ENCODE measurements at places on chromosomes 3 and 15. TPM values are rescaled to one million over a fixed set of nuclear protein-coding genes. Genes with fewer than 3 reads are reported as not detected.
A peak's percentile ranks its signal among the peaks of the same experiment; 100 is the strongest.

The C3orf22 gene
- 0.09 TPM for polyA plus RNA-seq

The HRG gene
- polyA plus RNA-seq, result 2.2 TPM

The ARHGAP31 gene
- polyA plus RNA-seq, result 14.2 TPM

The RLBP1 gene
- not detected for polyA plus RNA-seq

The NR2E3 gene
- 0.34 TPM for polyA plus RNA-seq

The DUOXA2 gene
- not detected for polyA plus RNA-seq

The EBLN2 gene
- 2.7 TPM for polyA plus RNA-seq

- DNase-seq, result no peak
Observed at GRCh38 chr3:107142171-107142570, 235.1 kb upstream of the CCDC54 start.

DNA sequence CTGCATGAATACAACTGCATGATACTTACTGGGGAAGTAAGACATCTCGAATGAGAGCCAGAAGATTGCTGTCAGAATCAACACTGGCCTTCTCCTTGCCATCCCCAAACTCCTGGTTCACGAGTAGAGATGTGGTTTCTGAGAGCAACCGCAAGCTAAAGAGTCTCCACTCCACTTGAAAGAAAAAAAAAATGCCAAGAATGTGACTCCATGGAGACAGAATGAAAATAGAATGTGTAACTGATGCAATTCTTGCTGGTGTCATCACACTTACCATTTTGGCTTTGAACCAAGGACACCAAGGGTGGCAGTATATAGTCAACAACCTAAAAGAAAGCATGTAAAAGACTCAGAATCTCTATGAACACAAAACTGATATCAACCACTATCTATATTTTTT is 280.4 kb downstream of the ULK4 start:
- DNase-seq, result no peak

DNA sequence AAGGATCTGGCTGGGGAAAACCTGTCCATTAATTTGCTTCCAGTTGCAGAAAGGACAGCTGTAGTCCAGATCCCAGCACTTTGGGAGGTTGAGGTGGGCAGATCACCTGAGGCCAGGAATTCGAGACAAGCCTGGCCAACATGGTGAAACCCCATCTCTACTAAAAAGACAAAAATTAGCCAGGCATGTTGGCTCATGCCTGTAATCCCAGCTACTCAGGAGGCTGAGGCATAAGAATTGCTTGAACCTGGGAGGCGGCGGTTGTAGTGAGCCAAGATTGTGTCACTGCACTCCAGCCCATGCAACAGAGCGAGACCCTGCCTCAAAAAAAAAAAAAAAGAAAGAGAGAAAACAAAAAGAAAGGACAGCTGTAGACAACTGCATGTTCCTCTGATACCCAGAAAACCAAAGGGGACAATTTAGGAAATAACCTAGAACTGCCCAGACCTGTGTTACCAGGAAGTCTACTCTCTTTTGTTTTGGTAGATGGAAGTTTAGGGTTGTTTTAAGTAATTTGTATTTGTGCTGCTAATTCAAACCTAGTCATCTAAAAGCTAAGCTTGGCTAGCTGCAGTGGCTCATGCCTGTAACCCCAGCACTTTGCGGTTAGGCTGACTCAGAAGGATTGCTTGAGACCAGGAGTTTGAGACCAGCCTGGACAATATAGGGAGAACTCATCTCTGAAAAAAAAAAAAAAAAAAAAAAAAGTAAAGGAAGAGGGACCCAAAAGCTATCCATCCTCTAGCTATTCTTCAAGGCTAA is 22.7 kb downstream of the EXD1 start:
- DNase-seq, result no peak

DNA sequence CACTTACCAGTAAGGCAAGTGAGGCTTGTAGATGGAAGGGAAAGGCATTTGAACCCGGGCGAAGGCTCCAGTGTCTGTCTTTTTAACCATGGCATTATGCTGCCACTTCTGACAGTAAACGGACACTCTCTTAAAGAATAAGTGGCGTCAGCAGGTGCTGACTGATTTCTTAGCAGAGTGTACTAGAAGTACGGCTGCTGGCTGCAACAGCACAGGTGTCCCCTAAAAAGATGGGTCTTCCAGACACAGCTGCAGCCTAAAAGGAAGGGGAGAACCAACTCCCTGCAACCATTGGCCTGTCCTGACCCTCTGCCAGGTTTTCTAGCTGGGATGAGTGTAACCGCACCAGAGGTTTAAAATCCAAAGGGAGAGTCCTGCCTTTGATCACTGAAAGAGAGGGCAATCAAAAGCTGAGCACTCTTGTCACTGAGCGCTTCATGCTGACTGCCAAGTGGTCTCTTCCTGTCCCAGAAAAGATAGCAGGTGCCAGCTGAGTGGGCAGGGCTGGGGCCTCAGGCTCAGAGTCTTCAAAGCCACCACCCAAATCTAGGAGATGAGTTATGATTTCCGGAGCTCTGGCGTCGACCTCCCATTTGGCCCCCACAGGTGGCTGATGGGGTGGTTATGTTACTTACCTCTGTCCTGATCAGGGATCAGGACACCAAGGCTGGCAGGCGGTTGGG is 255.8 kb downstream of the SLCO3A1 start:
- no peak for DNase-seq

- no peak for DNase-seq
Observed at GRCh38 chr3:10563396-10563795, 58.0 kb upstream of the ATP2B2 start.

DNA sequence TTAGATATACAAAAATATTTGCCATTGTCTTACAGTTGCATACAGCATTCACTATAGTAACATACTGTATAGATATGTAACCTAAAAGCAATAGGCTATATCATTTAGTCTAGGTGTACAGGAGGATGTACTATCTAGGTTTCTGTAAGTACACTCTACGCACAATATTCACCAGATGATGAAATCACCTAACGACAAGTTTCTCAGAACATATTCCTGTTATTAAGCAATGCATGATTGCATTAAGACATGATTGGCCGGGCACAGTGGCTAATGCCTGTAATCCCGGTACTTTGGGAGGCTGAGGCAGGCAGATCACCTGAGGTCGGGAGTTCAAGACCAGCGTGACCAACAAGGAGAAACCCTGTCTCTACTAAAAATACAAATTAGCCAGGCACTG is 14.5 kb upstream of the PRKCI start:
- no peak for DNase-seq

DNA sequence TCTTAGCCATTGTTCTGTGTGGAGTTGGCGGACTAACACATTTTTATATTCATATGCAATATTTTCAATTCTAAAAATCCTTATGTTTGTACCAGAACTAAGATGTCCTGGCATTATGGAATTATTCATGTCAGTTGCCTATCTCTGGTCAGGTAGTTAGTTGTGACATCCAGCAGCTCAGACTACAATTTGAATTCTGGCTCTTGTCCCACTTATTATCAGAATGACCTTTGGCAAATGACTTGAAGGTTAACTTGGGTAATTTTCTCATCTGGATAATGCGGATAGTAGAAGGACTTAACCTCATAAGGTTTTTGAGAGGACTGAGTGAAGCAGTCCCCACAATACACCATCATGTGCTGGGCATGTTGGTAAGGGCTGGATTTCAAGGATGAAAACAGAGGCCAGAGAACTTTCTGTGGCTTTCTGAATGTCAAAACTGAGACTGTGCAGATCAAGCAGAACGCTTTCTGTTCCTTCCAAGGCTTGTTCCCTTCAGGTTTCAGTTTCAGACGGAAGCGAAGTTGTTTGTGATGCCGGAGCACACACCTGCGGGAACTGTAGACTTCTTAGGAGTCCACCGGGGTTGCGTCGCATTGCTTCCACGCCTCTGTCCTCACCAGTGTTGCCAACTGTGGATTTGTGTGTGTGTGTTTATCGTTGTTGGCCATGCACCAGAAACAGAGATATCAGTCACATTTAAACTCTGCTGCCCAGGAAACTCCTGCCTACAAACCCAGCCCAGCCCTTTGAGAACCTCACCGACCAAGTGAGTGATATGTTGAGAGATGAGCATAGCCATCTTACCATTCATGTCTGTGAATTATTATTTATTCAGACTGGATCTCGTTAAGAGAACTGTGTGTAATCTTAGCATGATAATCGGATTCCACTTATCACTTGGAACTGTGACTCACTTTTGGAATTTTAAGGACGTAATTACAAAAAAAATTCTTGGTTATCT is 76.0 kb downstream of the PTPRG start:
- DNase-seq, result no peak

DNA sequence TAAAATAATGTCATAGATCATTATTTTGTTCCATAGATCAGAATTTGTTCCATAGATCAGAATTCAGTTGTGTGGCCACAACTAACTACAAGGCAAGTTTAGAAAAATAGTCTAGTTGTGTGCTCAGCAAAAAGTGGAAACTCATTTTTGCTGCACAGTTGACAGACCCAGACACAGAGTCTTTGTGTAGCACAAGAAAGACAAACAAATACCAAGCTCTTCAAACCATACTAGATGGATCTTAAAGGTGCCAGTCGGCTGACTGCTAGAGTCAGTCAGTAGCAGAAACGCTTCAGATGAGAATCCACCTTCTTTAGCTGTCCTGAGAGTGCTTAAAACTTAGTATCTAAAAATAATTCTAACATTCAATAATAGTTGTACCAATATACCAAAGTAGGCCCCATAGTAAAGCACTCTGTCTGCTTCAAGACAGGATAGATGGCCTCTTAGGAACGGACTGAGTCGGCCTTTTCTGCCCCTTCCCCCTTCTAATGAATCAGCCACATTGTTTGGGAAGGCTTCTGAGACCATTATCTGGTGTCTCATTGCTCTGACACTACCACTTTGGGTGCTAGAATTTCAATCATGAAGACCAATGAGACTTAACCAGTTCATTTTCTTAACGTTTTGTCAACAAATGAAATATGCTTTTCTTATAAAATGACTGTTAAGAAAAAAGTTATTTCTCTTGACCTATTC is 27.7 kb upstream of the SLC4A7 start:
- DNase-seq, result no peak

- DNase-seq, result no peak
Observed at GRCh38 chr3:13543253-13543652, 5.7 kb upstream of the FBLN2 start.

- no peak for DNase-seq
Observed at GRCh38 chr3:31934018-31934417, 47.0 kb downstream of the OSBPL10 start.

DNA sequence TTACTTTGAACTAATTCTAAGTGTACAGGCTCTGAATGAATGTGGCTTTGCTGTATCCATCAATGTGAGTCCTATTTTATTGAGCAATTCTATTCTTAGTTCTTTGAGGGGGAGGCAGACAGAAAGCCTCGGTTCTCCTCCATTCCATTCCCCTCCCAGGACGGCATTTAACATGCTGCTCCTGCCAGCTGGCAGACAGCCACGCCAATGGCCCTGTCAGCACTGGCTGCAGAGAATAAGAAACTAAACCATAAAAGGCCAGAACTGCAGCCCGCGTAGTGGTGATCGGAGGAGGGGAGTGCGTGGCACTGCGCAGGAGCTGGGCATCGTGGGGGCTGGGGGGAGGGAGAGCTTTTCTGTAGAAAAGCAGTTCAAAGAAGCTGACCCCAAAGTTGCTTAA is 76.0 kb upstream of the HACD2 start:
- peak; percentile 75 for DNase-seq

GRCh38 chr3:104126864-104127553 is 1239.7 kb upstream of the ALCAM start:
- DNase-seq, result no peak

GRCh38 chr3:118641608-118642007 is 393.0 kb downstream of the IGSF11 start:
- DNase-seq, result peak; percentile 31

DNA sequence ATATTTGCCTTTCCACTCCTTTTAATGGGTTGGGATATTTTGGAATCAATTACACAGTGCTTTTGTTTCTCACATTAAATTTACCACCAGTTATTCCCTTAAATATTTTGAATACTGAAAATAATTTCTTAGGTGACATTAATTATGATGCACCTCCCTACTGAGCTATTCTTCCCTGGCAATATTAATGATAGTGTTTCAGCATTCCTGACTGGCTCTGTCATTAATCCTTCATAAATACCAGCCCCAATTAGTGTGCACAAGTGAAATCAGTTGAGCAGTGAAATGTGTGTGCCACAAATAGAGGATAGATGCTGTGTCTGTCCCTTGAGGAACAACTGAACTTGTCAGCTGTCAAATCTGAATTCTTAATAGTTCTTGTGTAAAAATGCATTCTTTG is 304.0 kb downstream of the CACNA2D3 start:
- no peak for DNase-seq

DNA sequence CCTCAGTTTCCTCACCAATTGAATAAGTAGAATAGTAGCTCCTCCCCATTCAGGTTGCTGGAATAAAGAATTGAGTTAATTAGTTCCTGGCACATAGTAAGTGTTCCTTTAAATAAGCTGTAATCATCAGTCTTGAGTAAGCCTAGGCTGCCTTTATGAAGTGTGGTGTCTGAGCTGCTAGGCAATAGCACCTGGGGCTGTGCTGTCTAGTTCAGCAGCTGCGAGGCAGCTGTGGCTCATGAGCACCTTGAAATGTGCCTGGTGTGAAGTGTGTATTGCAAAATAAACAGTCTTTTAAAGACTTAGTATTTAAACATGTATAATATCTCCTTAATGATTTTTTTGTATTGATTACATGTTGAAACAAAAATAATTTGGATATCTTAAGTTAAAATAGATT is 77.6 kb downstream of the TOP2B start:
- DNase-seq, result no peak

DNA sequence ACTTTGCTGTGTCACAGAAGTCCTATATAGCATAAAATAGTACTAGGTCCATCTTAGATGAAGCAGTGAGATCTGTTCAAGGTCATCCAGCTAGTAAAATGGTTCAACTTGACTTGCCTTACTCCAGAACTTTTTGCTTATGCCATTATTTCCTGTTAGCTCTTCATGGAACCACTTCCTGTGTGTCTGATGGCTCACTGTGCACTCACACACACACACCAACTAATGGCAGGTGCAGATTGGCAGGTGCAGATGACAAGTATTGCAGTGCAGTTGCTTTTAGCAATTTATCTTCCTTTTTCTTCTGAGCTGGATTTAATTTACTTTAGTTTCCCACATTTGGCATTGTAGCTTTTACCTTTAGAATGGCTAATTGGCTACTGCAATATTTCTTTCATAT is 29.8 kb downstream of the GOLGA8S start:
- DNase-seq, result no peak

DNA sequence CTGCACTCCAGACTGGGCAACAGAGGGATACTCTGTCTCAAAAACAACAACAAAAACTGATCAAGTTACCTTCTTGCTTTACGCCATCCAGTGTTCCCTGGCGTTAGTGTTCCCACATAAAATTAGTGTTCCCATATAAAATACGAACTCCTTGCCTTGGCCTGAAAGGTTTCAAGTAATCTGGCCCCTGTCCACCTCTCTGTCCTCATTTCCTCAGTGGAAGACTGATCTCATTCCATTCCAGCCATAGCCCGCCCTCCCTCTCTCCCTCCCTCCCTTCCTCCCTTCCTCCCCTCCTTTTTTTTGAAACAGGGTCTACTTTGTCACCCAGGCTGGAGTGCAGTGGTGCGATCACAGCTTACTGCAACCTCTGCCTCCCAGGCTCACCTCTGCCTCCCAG is 2.8 kb upstream of the CAND2 start:
- DNase-seq, result no peak

- no peak for DNase-seq
Observed at GRCh38 chr3:19885468-19885867, 48.5 kb downstream of the EFHB start.

All from renal cortex interstitium (tissue), 15 donors.